ENCODE measurements at places on chromosomes 1 and 21. TPM values are rescaled to one million over a fixed set of nuclear protein-coding genes. Genes with fewer than 3 reads are reported as not detected.
A peak's percentile ranks its signal among the peaks of the same experiment; 100 is the strongest.

DNA sequence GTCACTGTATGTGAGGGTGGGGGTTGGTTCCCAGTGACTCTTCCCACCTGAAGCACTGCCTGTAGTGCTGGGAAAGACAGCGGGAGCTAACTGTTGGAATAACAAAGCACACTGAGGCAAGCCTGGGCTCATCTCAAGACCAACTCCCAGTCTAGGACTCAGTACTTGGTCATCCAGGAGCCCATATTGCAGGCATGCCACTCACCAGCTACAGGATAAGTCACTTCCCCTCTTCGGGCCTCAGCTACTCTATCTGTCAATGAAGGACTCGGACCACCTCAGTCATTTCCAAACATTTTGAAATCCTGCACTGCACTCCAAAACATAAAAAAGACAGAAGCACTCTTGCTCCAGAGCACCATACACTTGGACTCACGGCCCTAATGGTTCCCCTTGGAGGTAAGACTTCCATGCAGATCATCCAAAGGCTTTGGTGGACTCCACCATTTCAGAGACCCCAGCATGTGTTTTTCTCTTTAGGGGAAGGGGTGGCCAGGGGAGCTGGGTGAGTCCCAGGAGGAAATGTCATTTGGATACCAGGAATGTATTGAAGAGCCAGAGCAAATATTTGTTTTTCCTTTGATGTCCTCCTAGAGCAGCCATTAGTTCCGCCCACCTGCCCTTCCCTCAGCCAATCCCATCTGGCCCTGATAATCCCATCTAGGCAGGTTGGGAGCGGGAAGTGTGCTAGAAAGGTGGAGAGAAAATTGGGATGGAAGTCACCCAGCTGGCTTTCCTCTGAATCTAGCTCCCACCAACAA, 3.1 kb downstream of the NUAK2 start:
- no peak for DNase-seq

DNA sequence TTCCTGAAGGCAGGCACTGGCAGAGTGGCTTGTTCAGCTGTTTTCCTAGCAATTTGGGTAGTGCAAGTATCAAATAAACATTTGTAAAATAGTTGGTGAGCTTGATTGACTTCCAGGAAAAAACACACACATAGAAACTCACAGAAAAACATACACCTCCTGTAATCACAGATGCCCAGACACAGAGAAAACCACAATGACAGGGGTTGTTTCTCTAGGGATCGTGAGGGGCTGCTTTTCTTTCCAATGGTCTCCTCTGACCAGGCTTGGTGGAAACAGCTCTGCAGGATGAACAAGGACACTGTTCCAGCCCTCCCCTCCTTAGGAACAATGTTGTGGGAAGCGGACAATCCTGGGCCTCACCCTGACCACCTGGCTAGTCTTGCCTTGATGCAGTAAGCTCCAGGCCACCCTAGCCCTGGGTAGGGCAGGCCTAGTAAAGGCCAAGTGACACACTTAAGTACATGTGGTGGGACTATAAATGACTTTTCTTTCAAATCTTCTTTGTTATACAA, 142.5 kb upstream of the HMGB4 start:
- DNase-seq: no peak

- no peak for DNase-seq
Measured at GRCh38 chr21:42407476-42407875, 3.8 kb downstream of the UBASH3A start.

GRCh38 chr1:217419194-217419551, 211.7 kb downstream of the GPATCH2 start:
- no peak for DNase-seq

GRCh38 chr21:34817821-34818661, 149.2 kb downstream of the CLIC6 start:
- no peak for DNase-seq

GRCh38 chr1:240820816-240821215, 208.9 kb upstream of the GREM2 start:
- no peak for DNase-seq

DNA sequence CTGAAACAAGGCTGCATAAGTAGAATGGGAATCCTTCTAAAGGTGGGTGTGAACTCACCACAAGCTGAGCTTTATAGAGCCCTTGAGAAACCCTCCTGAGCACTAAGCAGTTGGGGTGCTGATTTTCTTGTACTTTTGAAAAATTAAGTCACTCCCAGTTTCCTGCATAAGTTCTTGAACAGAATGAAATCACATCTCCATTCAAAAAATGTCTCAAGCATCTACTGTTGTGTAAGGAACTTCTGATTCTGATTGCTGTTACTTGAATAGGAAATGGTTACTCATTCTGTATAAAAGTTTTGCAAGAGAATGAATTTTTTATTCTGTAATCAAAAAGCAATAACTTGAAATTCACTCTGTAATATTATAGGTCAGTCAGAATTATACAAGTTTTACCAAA, 50.8 kb upstream of the WNT2B start:
- DNase-seq: no peak

TMED5 gene
- 48.2 TPM for total RNA-seq

- peak; percentile 48 for DNase-seq
Measured at GRCh38 chr1:23657659-23658275, 33.8 kb upstream of the RPL11 start.

DNA sequence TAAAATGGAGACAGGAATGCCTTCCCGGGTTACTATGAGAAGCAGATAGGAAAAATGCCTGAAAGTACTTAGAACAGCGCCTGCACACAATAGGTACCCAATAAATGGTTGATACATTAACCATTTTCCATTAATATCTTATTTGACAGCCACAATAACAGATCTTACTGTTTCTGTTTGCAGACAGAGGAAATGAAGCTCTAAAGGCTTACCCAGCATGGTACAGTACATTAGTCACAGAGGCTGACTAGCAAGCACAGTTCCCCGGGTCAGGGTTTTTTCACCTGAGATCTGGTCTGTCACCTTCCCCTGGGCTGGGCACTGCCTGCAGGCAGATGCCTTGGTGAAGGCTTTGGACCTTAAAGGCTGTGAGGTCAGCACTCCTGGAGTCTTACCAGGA, 2.9 kb downstream of the TRIM63 start:
- DNase-seq: no peak
